ENCODE measurements at places on chromosomes 3 and 15. TPM values are rescaled to one million over a fixed set of nuclear protein-coding genes. Genes with fewer than 3 reads are reported as not detected.

The CCK gene
- 5.9 TPM for total RNA-seq

The NAALADL2 gene
- 2.4 TPM for total RNA-seq

The RBM6 gene
- 42.1 TPM for total RNA-seq

The FBXO40 gene
- total RNA-seq, result not detected

The DUOX2 gene
- total RNA-seq, result 0.13 TPM

The SLC7A14 gene
- under 0.01 TPM for total RNA-seq

All from epithelial cell of alveolus of lung (primary cell).